ENCODE measurements at places on chromosomes 5 and 9.

DNA sequence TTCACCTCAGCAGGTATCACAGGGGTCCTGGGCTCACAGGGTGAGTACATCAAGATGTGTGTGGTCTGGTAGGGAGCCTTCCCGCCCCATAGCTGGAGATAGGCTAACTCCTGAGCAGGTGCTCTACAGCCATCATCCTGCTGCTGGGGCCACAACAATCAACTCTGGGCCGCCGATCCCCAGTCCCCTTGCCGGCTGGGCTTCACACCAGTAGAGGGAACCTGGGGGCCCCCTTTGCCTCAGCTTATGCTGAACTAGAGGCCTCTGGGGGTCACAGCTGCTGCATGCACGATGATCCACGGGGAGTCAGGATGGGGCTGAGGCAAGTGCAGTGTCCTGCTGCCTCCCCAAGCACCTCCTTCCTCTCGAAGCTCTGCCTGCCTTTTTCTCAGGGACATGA, 46.5 kb downstream of the IRF1 start:
- no peak for DNase-seq

- DNase-seq: no peak
Measured at GRCh38 chr5:149229298-149229937, 42.2 kb upstream of the AFAP1L1 start.

- no peak for DNase-seq
Measured at GRCh38 chr9:84174486-84174885, 166.1 kb downstream of the SLC28A3 start.

DNA sequence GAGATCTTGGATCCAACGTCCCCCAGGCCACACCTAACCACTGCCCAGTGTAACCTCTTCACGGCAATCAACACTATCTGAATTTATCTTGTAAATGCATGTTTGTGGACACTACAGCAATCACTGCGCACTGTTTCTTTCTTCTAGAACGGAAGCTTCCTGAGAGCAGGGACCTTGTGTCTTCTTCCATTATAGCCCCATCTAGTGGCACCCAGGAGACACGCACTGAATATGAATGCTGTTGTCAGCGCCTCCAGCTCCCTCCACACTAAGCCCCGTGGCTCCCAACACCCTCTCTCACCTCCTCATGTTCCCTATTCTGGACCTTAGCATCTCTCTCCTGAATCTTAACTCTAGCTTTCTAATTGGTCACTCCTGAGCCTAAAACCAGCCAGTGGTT, 72.7 kb downstream of the SMIM23 start:
- no peak for DNase-seq

- peak; percentile 32 for DNase-seq
Measured at GRCh38 chr5:173689171-173689736, 72.8 kb upstream of the BOD1 start.

- no peak for DNase-seq
Measured at GRCh38 chr9:108865037-108865436, 3.0 kb downstream of the ACTL7A start.

GRCh38 chr5:93219641-93220145, 361.3 kb downstream of the NR2F1-AS1 start:
- no peak for DNase-seq

DNA sequence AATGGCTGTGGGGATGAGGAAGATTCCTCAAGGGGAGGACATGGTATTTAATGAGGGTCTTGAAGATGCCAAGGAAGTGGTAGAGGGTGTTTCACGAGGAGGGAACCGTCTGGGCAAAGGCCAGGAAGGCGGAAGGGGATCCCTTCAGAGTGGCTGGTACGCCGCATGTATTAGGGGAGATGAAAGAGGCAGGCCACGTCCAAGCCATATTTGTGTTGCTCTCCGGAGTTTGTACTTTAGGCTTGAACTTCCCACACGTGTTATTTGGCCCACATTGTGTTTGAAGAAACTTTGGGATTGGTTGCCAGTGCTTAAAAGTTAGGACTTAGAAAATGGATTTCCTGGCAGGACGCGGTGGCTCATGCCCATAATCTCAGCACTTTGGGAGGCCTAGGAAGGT, 1.2 kb downstream of the FXN start:
- DNase-seq: no peak

- no peak for DNase-seq
Measured at GRCh38 chr9:81890104-81890503, 38.1 kb upstream of the SPATA31D4 start.

- no peak for DNase-seq
Measured at GRCh38 chr9:38380230-38380871, 12.2 kb upstream of the ALDH1B1 start.

DNA sequence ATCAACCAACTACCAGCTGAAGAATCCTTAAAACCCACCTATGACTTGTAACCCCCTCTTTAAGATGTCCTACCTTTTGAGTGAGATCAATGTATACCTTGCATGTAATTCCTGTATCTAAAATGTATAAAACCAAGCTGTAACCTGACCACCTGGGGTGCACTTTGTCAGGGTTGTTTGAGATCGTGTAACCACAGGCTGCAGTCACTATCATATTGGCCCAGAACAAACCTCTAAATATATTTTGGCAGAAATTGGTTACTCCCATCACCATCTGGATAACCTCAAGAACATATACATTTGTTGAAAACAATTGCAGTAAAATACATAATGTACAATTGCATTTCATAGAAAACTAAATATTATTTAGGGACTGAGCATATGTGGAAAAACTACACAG, 8.4 kb downstream of the CARNMT1 start:
- DNase-seq: no peak

GRCh38 chr5:98109561-98110006, 663.9 kb upstream of the RGMB start:
- no peak for DNase-seq

- DNase-seq: no peak
Measured at GRCh38 chr5:42557689-42558088, 134.4 kb downstream of the GHR start.

- peak; percentile 50 for DNase-seq
Measured at GRCh38 chr9:93091453-93092081, 4.5 kb upstream of the CARD19 start.

All from smooth muscle cell of the brain vasculature (primary cell).